B cell (primary cell): ENCODE measurements at places on chromosomes 2 and 18.
A peak's percentile ranks its signal among the peaks of the same experiment; 100 is the strongest.

DNA sequence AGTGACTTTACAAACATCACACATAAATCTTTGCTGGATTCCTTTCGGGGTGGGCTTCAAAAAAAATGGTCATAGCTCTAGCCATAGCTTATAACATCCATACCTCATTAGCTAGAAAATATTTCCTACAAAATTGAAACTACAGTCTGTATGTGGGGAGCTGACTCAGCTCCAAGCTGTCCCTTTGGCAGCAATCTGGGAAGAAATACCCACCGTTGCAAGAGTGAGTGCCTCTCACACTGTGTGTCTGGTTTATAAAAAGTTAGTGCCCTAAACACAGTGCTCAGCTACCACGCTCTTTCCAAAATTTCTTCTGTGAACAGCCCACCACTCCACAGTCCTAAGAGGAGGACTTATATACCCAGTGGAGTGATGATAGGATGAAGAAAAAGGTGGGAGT is 170.1 kb downstream of the RBM43 start:
- DNase-seq: no peak

GRCh38 chr18:3689091-3689490 is 239.1 kb downstream of the TGIF1 start:
- DNase-seq: no peak

- DNase-seq: peak; percentile 16
Observed at GRCh38 chr2:225464346-225465025, 65.0 kb downstream of the NYAP2 start.

DNA sequence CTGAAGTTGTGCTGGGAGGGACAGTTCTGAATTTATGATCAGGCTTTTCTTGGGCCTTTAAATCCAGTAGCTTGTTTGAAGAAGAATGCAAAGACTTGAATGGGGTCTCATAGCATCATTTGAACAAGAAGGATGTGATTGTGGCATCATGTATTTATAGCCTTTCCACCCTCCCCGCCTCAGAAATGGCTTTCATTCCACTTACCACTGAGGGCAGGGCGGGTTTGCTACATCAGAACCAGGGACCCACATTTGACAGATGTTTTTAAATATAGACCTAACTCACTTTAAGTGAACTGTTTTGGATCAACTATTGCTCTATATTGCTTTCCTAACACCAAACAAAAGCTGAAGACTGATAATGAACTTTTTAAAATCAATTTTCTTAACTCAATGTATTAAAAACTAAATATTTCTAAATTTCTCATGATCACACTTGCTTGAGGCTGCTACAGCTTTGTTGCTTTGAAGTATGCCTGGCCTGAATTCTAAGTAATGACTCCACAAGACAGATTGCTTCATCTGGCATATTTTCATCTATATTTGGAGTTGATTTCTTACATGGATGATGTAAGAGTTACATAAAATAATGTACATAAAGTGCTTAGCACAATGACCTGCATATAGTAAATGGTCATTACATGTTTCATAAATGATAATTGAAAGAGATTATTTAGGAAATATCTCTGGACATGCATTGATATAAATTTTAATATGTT is 1552.9 kb upstream of the SLC39A10 start:
- DNase-seq: peak; percentile 7

DNA sequence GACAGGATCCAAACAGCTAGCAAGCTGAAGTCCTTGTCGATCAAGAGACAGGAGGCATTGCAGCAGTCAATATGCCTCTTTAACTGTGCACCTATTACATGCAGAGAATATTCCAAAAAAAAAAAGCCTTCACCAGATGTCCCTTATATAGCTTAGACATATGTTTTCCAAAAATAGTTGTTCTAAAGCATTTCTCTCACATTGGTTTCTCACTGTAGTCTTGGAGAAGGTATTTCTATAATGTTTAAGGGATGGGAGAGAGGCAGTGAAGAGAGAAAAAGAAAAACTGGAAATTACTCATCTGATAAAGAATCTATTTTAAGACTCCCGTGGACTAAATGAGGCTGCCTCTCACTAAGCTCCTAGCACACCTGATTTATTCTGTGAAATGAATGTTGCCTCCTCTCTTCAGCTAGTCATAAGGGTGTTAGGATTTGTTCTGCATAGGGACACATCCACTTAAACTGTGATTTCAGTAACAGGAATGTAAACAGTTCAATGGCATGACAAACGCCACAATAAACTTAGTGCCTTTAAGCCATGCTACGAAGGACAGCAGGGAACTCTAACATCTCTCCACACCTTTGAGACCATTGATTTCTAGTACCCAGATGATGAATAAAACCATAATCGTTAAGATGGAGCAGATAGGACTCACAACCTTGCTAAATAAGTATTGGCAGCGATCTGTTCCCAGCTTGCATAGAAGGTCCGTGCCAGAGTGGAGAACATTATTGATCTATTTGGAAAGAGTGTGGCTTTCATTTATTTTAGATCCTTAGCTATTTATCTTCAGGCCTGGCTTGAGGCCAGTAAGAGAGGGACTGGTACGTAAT is 98.6 kb upstream of the NCK2 start:
- DNase-seq: no peak

DNA sequence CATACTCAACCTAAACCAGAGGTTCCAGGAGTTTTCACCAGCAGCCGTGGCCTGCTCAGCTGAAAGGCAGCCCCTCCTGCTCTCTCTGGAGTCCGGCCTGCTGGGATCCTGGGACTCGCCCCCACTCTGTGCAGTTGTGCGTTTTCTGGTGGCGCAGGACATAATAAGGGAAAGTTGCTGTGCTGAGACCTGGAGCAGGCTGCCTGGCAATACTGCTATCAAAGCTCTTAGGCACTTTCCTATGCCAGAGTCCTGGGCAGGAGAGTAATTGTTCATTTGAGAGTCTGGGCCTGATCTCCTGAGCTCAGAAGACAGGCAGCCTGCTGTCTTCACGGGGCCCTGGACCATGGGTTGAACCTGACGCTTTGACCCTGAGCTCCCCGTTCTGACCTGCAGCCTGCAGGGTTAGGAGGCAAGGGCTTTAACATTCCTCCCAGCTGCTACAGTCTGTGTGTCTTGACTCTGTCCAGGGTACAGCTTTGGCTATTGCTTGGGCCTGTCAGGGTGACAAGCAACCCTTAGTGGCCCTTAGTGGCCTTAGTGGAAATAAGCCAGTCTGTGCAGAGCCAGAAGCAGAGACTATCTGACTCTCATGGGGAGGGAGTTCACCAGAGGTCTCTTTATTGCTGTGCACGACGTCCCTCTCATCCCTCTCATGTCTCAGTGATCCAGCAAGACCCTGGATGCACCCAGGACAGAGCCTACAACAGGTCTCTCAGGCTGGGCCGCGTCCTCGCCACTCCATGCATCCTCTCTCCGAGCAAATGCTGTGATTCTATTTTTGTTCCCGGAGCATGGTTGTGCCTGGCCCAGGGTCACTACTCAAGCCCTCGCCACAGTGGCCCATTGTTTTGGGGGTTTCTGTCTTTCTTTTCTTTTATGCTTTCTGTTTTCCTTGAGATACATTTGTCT is 60.6 kb downstream of the ACKR3 start:
- no peak for DNase-seq

DNA sequence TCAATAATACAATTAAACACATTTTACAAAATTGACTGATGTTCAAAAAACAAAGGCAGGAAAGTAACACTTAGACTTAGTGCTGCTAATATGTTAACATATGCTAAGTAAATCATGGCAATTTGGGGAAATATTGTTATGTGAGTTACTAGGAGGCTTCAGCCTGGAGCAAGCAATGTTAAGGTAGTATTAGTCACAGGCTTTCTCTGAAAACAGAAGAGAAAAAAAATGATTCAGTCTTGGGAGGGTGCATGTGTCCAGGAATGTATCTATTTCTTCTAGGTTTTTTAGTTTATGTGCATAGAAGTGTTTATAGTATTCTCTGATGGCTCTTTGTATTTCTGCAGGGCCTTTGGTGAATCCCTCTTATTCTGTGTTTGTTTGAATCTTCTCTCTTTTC is 345.8 kb upstream of the TFPI start:
- no peak for DNase-seq

GRCh38 chr2:232290668-232291067 is 87.9 kb upstream of the ALPP start:
- no peak for DNase-seq

DNA sequence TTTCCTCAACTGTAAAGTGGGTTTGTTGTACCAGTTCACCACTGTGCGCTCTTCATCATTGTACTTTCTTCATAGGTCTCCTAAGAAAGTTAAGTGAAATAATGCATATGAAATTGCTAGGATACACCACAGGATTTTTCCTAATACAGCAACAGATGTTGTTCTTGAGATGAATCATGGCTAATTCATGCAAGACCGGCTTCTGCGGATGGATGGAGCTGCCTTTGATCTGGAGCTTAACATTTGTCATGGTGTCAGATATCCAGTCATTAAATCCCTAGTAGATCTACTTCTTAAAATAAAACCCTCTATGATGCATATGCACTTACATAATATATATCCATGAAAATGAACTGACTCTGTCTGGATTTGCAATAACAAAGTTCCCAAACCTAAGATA is 114.1 kb downstream of the COL6A3 start:
- no peak for DNase-seq

GRCh38 chr2:216830346-216830745 is 29.5 kb downstream of the TNP1 start:
- no peak for DNase-seq

GRCh38 chr2:170025223-170025622 is 152.7 kb upstream of the MYO3B start:
- no peak for DNase-seq

- no peak for DNase-seq
Observed at GRCh38 chr2:146451972-146452371, 1392.9 kb upstream of the ACVR2A start.

DNA sequence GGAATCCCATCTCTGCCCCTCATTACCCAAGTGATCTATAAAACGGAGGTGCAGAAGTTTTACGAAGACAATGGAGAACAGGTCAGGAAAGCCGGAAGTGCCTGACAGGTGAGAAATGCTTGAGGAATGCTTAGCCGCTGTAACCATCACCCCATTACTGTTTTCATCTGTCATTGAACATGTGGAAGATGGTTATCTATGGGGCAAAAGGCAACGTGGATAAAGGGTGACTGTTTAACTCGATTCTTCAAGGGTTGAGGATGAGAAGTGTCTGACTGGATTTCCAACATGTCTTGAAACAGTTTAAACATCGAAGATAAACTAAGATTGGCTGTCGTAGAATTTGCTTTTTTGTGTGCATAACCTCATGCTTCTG is 17.3 kb downstream of the HK2 start:
- no peak for DNase-seq

DNA sequence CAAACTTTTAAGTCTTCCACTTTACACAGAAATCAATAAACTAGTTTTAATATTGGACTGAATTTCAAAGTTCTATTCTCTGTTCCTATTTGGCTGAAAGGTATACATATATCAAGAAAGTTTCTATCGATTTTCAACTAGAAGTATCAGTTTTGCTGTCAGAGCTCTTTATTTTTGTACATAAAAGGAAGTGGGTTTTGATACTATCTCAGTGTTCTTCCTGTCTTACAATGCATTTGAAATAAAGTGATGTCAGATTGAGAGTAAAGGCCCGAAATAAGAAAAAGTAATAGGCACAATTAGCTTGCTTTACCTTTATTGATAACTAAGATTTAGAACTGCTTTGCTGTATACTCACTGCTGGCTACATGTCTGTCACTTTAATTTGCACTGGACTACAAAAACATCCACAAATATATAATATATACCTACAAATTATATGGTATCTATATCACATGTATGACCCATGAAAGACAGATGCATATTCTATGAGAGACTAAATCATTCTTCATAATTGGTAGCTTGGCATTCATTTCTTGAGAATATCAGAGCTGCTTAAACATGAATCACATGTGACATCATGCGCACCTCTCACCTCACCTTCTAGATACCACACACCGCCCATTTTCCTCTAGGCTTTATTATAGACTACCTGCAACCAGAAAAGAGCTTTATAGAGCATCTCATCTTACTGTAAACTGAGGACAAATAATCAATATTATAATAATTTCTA is 83.6 kb downstream of the ASXL2 start:
- DNase-seq: peak; percentile 17

- no peak for DNase-seq
Observed at GRCh38 chr2:164456619-164457018, 164.7 kb downstream of the GRB14 start.
